ENCODE measurements at places on chromosomes 11 and 22. TPM values are rescaled to one million over a fixed set of nuclear protein-coding genes. Genes with fewer than 3 reads are reported as not detected.

- no peaks in the 10 kb centered on the region for H3K36me3 ChIP-seq
- no peak for DNase-seq
- H3K4me3 ChIP-seq = no peak overlapping the region
- H3K27ac ChIP-seq = no peak overlapping the region
- H3K27me3 ChIP-seq = no peaks in the 10 kb centered on the region
Observed at GRCh38 chr11:112128483-112129121, 35.3 kb downstream of the IL18 start.

DNA sequence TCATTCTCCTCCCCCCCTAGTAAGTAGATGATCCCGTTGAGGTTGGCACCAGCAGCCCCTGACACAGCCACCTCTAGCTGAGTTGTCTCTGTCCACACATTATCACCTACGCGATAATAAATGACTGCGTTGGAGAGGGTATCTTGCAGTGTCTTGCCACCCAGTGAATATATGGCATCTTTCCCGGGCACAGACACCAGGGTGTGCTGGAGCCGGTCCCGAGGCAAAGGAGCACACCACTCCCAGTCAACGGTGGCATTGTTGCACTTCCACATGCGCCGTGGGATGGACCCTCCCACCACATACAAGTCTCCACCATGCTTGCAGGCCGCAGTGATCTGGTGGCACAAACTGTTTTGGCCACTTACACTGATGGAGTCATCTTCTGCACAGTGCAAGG lies 5.4 kb downstream of the KBTBD4 start:
- H3K4me3 ChIP-seq = no peak overlapping the region
- H3K4me1 ChIP-seq = peaks cover 5% of the 10 kb centered on the region
- H3K27me3 ChIP-seq = no peaks in the 10 kb centered on the region
- no peak for DNase-seq
- H3K36me3 ChIP-seq = peaks cover 47% of the 10 kb centered on the region
- no peak overlapping the region for H3K27ac ChIP-seq

GRCh38 chr11:93662175-93662570 lies 691 bp downstream of the CEP295 start:
- H3K27ac ChIP-seq = peak overlapping the region; percentile 75
- peaks cover 6% of the 10 kb centered on the region for H3K4me1 ChIP-seq
- peaks cover 16% of the 10 kb centered on the region for H3K27me3 ChIP-seq
- H3K4me3 ChIP-seq = peak overlapping the region; percentile 50
- DNase-seq = no peak

DNA sequence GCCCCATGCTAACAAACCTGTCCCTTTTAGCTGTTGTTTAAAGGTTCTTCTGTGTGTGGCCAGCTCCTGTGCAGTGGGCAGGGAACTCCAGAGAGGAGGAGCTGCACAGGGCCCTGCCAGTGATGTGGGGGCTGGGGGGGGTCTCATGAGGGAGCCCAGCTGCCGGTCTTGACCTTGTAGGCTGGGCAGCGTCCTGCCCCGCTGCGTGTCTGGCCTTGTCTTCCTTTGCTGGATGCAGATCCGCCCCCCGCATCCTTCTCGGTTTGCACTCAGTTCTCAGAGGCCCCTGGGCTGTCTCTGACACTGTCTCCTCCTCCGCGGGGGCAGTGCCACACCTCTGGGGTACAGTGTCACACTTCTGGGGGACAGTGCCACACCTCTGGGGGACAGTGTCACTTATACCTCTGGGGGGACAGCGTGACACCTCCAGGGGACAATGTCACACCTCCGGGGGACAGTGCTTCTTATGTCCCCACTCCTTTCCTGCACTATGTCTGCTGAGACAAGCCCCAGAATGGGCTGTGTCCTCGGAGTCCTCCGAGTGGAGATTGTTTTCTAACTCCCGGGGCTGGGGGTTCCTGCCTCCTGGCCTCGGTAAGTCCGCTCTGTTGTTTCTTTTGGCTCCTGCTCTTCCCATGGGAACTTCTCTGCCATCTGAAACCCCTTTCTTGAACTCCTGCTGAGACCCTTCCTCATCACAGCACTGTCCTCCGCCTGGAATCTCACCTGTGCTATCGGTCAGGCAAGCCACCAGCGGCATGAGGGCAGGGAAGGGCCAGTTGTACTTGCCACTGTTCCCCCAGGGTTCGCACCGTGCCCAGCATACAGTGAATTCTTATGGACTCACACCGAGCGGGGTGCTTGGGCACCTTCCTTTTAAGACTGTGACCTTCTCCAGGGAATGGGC lies 788.3 kb downstream of the TBC1D22A start:
- H3K36me3 ChIP-seq = no peaks in the 10 kb centered on the region
- no peak overlapping the region for H3K4me3 ChIP-seq
- no peak for DNase-seq

- H3K4me1 ChIP-seq = no peaks in the 10 kb centered on the region
- no peak overlapping the region for H3K4me3 ChIP-seq
- no peak overlapping the region for H3K27ac ChIP-seq
- no peaks in the 10 kb centered on the region for H3K36me3 ChIP-seq
Observed at GRCh38 chr22:30824096-30824495, 129.4 kb downstream of the OSBP2 start.

DNA sequence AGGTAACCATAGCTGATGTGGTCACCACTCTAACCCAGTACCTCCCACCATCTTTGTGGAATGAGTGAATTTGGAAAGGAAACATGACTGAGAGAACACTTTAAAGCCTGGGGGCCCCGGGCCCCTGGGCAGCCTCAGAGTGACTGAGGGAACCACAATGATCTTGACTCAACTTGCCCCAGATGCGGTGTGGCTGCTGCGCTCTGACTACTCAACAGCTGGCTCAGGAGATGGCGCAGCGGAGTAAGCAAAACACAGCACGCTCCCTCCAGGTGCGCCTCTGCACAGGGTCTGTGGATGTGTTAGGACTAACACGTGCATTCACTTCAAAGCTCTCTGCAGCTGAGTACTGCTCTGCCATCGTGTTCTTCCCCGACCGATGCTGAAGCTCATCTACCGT lies 5.9 kb downstream of the RNF215 start:
- H3K27me3 ChIP-seq = no peaks in the 10 kb centered on the region
- DNase-seq = no peak
- no peak overlapping the region for H3K27ac ChIP-seq
- H3K4me3 ChIP-seq = no peak overlapping the region
- peaks cover 4% of the 10 kb centered on the region for H3K4me1 ChIP-seq
- no peaks in the 10 kb centered on the region for H3K36me3 ChIP-seq

DNA sequence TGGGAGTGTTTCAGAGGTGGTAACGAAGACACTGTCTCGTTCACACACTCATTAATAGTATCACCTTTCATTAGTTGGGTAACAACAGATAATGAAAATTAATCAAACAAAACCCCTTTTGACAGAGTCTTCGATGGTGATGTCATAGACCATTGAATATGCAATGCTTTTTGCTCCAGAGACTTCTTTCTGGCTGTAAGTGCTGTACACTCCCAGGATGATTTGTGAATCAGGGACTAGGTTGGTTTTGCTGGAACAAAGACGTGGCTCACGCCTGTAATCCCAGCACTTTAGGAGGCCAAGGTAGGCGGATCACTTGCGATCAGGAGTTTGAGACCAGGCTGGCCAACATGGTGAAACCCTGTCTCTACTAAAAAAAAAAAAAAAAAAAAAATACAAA lies 9.5 kb upstream of the RASSF10 start:
- H3K36me3 ChIP-seq = no peaks in the 10 kb centered on the region
- no peak for DNase-seq
- H3K4me3 ChIP-seq = no peak overlapping the region
- H3K4me1 ChIP-seq = no peaks in the 10 kb centered on the region
- H3K27me3 ChIP-seq = no peaks in the 10 kb centered on the region

DNA sequence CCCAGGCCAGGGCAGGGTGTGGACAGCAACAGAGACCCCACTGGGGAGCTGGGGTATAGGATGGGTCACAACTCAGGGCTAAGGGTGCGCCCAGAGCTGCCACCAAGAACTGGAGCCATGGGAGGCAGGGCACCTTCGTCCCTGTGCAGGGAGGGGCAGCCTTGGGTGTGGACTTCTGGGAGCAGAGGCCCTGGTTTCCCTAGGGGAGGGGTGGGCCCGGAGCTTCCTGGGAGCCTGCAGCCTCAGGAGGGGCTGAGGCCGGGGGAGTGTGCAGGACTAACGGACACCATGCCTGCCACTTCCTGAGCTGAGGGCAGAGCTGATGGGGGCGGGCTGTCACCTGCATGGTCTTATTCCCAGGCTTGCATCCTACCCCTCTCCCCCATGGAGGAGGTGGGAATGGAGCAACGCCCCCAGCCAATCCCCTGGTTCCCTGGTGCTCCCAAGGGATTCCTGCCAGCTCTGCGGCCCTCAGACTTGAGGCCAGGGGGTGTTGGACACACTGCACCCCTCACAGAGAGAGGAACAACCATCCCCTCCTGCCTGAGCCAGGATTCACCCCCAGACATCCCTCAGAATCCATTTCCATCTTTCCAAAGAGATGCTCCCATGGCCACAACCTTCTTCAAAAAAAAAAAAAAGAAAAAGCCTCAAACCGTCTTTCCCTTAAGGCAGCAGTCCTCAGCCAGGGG lies 225.7 kb downstream of the CTTN start:
- no peak for DNase-seq
- no peak overlapping the region for H3K4me3 ChIP-seq
- no peaks in the 10 kb centered on the region for H3K4me1 ChIP-seq

DNA sequence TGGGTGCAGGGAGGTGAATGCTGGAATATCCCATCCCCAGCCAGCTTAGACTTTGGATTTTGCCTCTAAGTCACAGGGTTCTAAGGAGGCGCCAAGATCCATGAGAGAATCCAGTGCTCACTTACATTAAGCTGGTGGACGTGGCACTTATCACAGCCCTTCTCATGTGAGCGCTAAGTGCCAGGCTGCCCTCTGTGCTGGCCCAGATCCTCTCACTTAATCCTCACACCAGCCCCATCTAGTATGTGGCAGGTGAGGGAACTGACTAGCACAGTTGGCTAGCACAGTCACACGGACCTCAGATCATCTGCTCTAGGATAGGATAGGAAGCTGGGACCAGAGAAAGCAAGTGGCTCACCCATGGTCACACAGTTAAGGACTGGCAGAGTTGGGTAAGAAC lies 3.6 kb downstream of the HMOX1 start:
- DNase-seq = no peak
- no peak overlapping the region for H3K27ac ChIP-seq
- no peaks in the 10 kb centered on the region for H3K36me3 ChIP-seq
- peaks cover 8% of the 10 kb centered on the region for H3K4me1 ChIP-seq

DNA sequence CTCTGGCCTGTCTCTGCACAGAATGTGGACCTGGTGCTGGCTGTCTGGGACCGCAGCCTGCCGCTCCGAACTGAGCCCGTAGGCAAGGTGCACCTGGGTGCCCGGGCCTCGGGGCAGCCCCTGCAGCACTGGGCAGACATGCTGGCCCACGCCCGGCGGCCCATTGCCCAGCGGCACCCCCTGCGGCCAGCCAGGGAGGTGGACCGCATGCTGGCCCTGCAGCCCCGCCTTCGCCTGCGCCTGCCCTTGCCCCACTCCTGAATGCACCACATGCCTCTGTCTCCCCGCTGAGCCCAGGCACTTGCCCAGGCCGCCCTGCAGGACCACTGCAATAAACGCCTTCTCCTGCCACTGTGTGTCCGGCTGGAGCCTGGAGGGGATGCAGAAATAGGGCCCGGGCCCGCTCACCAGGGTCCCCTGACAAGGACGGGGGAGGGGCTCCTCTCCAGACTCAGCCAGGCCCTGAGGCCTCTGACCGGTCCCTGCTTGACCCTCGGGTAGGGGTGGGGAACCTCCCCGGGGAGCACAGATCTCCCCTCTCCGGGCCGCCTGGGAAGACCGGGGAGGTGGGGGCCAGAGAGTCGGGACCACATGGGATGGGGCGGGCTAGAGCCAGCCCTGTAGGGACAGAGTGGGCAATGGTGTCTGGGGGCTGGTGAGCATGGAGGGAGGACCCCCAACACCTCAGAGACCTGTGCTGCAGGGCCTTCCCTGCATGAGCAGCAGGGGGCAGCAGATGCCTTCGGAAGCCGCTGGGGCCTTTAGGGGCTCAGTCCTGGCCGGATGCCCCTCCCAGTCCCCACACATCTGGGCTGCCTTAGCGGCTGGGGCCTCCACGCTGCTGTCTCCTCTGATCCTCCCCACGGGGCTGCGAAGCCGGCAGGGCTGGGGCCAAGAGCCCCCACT lies 1.4 kb upstream of the TNNI2 start:
- no peaks in the 10 kb centered on the region for H3K27me3 ChIP-seq
- peak; percentile 74 for DNase-seq
- peaks cover 24% of the 10 kb centered on the region for H3K4me1 ChIP-seq
- no peaks in the 10 kb centered on the region for H3K36me3 ChIP-seq
- no peak overlapping the region for H3K27ac ChIP-seq

GRCh38 chr11:125930076-125930450 lies 15.8 kb upstream of the VSIG10L2 start:
- DNase-seq = no peak
- no peak overlapping the region for H3K27ac ChIP-seq
- no peaks in the 10 kb centered on the region for H3K4me1 ChIP-seq
- H3K27me3 ChIP-seq = no peaks in the 10 kb centered on the region
- no peaks in the 10 kb centered on the region for H3K36me3 ChIP-seq

DNA sequence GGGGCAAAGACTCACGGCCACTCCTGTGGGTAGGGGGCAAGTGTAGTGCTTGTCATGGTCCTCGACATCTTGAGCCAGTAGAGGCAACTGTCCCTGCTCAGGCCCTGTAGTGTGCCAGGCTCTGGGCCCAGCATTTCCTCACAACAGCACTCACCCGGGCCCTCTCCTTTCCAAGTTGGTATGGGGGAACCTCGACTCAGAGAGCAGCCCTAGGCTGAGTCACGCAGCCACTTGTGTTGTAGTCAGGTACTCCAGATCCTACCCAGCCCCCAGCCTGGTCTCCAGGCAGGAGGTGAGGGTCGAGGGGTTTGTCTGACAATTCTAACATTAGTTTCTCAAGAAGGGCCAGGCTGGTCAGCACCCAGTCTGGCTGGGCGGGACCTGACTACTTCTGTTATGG lies 4.1 kb downstream of the RELT start:
- H3K36me3 ChIP-seq = no peaks in the 10 kb centered on the region
- no peaks in the 10 kb centered on the region for H3K27me3 ChIP-seq
- no peak overlapping the region for H3K4me3 ChIP-seq
- DNase-seq = peak; percentile 27
- H3K4me1 ChIP-seq = peaks cover 70% of the 10 kb centered on the region

The SULT4A1 gene
- 2.2 TPM for total RNA-seq

The SLC43A3 gene
- 1.9 TPM for total RNA-seq

The DBX1 gene
- not detected for total RNA-seq

The ANGPTL5 gene
- total RNA-seq = not detected

The RPS19BP1 gene
- total RNA-seq = 169 TPM

The SMTNL1 gene
- 0.11 TPM for total RNA-seq

The ZP1 gene
- total RNA-seq = not detected

The NAALADL1 gene
- 2.3 TPM for total RNA-seq
